Left forelimb (tissue), 1 donor: ENCODE measurements at places on chromosomes 5 and 9.

DNA sequence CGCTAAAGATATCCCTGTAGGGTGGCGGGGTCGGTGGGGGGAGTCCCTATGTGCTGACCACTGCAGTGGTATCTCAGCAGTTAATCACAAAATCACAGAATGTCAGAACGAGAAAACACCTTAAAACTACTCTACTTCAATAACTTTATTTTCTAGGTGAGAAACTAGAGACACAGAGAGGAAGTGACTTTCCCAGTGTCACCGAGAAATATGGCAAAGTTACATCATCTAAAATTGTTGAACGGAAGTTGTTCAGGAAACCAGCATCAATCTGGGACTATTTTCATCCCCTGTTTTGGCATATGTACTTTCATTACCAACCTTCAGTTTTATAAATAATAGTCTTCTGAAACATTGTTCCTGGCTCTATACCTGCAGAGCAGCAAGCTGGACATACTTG lies 384.0 kb downstream of the SPOCK1 start:
- DNase-seq, result no peak

DNA sequence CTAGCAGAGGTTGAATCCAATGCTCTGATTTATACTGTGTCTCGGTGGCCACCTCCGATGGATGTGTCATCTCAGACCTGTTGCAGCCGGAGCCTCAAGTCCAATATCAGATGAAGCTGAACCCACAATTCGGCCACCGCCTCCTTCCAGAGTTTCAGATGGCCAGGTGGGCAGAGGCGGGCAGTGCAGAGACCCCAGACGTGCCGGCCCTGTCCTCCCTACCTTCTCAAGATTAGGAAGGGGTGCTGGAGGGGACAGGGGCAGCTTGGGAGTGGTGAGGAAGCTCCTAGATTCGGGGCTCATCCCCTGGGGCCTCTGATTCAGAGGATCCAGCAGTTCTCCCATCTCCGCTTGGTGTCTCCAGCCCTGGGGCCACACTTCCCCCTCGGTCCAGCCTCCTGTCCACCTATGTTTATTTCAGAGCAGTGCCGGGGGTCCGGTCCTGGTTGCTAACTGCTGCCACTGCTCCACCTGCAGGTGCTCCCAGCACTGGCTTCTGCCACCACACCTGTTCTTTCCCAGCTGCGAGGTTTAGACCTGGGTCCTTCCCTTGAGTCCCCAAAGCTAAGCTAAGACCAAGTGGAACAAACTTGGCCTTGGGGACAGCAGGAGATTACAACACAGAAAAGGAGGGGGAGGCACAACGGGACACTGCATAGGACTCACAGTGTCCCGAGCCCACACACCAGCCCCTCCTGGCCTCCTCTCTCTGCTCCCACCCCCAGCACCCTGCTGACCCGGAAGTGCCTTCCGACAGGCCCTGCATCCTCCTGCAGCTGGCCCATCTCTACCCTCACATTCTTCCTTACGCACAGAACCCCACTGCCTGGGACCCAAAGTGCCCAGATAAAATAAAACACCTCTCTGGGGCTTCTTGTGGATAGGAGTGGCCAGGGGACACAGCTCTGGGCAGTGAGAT lies 81.6 kb downstream of the NTNG2 start:
- DNase-seq, result no peak

DNA sequence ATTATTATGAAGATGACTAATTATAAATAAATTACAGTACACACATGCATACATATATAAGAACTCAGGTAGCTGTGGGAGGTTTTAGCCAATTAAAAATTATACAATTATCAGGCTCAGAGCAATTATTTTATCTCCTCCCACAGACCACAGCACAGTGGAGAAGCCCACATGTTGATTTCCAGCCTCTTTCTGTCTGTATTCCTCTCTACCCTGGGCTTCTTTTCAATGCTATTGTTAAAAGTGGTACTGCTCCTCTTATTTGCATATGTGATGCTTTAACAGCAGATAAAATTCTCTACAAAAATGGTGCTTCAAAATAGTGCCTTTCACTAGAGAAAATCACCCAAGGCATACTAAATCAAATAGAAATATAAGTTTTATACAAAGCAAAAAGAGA lies 218.7 kb downstream of the NFIB start:
- no peak for DNase-seq

- no peak for DNase-seq
These were observed 1.8 kb downstream of the ZFAND5 start for GRCh38 chr9:72363236-72363635.

DNA sequence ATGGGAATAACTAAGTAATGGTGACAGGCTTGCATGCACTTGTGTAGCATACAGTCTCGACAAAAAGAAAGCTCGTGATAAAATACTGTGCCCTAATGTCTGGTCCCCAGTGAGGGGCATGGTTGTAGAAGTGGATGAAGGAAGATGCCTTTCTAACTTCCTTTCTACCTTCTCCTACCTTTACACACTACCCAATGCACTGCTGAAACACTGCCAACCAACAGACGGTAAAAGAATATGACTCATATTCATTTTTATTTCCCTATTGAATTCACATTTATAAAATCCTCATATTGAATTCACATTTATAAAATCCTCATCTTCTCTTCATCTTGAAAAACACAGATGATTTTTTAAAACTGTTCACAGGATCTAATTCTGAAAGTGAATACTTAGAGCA lies 223.0 kb downstream of the PJA2 start:
- no peak for DNase-seq

DNA sequence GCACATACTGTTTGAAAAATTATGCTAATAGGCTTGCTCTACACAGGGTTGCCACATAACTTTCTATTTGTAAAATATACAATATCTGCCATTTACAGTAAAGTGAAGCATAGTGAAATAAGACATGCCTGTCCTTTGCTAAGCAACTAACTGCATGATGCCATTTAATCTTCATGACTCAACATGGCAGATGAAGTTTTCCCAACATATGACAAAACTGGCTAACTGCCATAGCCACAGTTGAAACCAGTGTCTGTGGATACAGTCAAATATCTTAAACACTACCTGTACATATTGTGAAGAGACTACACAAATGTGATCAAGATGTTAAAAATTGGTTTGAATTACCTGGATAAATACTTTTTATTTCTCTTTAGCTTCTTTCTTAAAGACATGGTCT lies 3.1 kb upstream of the DMAC1 start:
- DNase-seq, result no peak

DNA sequence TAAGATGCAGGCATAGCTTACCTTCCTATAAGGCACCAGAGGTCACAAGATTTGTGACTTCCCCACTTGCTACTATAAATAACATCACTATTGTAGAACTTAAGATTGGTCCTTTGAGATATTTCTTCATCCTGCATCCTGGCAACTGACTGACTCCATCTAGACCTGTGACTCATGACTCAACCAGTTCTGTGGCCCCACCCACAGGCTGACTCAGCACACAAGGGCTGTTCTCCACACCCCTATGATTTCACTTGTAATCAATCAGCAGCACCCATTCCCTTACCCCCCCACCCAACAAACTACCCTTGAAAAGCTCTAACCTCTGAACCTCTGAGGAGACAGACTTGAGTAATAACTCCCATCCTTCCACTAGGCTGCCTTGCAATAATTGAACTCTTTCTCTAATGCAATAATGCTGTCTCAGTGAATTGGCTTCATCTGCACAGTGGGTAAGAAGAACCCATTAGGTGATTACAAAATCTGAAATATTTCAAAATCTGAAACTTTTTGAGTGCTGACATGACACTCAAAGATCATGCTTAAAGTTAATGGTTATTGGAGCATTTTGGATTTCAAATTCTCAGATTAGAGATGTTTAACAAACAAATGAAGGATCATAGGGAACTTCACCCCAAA lies 296.7 kb downstream of the ARL15 start:
- no peak for DNase-seq

GRCh38 chr9:16815079-16815478 lies 55.4 kb downstream of the BNC2 start:
- DNase-seq, result no peak

- DNase-seq, result peak; percentile 51
These were observed 64.6 kb upstream of the SYNPO start for GRCh38 chr5:150575745-150576448.

- DNase-seq, result no peak
These were observed 8.5 kb upstream of the MAML1 start for GRCh38 chr5:179724163-179724562.

GRCh38 chr9:76905791-76906646 lies at the start of gene PRUNE2:
Gene PRUNE2 (minus strand): TSS chr9:76906114. CDS start chr9:76905963, 151 bp downstream.
- DNase-seq, result peak; percentile 87

- no peak for DNase-seq
These were observed 64.4 kb upstream of the PCAT7 start for GRCh38 chr9:94490465-94490864.

DNA sequence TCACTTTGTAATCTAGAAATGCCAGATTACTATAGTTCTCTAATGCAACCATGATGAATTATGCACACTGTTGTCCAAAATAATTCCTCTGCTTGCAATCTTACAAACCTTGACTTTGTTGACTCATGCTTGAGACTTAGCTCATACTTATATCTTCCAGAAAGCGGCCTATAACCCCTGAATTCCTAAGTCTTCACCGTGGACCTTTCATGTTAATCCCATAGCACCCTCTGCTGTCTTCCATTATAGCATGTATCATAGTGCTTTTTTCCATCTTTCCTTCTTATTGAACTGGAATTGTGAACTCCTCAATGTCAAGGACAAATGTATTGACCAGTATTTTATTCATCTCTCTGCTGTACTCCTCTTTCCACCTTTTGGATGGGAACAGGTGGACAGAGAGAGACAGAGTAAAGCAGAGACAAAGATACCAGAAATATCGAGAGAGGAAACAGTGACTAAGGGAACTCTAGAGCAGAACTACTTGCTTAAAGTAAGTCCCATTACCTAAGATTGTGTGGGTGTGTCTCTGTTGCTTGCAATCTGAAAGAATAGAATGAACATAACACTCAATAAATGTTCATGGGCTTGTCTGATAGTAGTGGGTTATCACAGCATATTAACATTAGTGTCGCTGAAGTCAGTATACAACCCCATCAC lies 110.0 kb downstream of the LURAP1L start:
- no peak for DNase-seq

- no peak for DNase-seq
These were observed 38.1 kb upstream of the ZCCHC7 start for GRCh38 chr9:37082214-37082765.

DNA sequence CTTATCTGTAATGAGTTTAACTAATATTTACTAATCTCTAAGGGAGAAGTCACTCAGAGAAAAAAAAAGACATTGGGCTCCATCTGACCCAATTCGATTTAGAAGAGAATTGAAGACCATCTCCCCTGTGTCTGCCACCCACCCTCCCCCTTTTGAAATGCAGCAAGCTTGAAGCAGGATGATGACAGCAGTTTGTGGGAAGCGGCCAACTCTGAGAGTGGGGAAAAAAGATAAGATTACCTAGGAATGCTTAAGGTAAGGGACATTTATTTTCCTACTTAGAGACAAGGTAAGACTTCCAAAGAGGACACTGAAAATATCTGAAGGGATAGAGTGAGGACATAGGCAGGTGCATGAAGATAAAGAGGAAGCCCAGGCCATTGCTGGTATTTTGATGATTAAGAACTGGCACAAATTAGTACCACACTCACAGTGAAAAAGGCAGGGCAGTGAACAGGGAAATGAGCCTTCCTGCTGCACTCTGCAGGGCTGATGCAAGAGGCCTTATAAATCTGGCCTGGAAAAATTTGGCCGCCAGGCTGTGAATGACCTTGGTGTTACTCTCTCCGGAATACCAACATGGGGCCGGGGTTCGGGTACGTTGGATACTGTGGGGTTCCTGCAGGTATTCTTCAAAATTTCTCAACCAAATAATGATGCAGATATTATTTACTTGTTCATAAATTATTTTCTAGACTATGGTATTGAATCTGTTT lies 42.3 kb downstream of the HTR1A start:
- no peak for DNase-seq

- DNase-seq, result no peak
These were observed 198.1 kb upstream of the TRPC7 start for GRCh38 chr5:136563489-136563888.

- DNase-seq, result no peak
These were observed 45.7 kb downstream of the BNC2 start for GRCh38 chr9:16824545-16825330.

DNA sequence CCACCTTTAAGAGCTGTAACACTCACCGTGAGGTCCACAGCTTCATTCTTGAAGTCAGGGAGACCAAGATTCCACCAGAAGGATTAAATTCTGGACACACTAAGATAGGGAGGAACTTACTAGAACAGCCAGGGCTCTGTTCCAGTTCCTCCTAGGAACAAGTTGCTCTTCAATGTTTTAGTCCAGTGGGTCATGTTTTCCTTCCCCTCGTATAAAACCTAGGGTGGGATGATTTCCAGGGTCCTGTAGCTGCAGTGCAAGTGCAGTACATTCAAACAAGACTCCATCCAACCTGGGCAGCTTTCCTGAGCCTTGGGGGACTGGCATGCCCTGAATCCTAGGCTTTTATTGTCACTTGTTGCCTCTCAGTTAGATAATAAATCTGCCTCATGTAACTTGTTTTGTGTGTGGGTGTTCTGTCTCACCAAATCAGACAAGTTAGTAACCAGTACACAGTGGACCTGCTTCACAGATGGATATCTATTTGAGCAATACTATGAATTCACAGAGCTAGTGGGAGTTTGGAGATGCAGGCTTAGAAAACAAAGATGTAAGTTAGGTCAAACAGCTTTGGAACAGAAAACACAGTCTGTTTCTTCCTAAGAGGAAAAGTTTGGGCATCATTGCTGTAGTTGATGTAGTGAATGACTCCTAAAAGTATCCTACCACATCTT lies 405.6 kb downstream of the GABRG2 start:
- DNase-seq, result no peak

DNA sequence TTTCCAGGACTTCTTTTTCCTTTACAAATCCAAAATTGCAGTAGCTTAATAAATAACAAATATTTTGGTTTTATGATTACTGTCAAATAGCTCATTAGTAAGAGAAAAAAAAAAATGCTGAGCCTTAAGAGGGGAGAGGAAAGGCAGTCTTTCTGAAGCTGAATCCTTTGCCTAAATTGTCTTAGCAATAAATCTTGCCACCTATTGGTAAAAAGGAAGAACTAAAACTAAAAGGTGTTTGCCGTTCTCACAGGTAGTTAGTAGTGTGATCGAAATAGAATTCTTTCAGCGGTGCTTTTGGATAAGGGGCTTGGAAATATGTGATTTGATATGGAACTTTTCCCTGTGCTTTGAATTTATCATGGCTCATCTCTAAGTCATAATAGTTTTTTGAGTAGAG lies 31.2 kb downstream of the PIK3R1 start:
- no peak for DNase-seq

- no peak for DNase-seq
These were observed 32.3 kb upstream of the CEP72 start for GRCh38 chr5:579746-580366.
